ENCODE measurements at places on chromosomes 6 and 20.

DNA sequence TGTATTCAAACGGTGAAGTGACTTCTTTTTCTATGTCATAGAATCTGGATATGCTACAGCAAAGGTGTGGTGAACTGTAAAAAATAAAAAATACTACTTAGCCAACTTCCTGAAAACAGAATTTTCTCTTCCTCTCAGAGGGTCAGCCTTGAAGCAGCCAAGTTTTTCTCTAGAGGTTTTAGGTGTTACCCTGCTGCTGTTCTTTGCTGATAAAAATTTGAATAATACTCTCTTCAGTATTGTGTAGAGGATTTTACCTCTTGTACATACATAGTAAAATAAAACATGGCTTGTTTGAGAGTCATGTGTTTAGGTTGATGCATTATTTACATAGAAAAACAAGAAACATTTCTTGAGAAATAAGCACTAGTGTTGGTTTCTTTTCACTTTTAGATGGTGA is 458.4 kb downstream of the TBC1D32 start:
- no peak for DNase-seq

DNA sequence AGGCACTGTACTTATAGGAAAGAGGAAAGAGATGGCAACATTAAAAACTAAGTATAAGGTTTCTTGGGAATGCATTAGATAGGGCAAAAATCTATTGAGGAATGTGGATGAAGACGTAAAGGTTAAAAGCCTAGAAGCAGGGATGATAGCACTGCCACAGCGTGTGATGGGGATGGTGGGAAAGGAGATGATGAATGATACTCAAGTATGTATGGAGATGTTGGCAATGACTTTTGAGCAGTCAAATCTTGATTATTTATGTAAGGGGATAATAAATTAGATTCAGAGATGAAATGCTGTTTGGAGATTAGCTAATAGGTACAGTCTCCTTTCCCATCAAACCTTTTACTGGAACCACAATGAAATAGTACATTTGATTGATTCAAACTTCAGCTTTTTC is 432.8 kb downstream of the GRIK2 start:
- peak; percentile 44 for DNase-seq

- DNase-seq = no peak
These were observed 521.0 kb upstream of the ARID1B start for GRCh38 chr6:156256161-156256560.

DNA sequence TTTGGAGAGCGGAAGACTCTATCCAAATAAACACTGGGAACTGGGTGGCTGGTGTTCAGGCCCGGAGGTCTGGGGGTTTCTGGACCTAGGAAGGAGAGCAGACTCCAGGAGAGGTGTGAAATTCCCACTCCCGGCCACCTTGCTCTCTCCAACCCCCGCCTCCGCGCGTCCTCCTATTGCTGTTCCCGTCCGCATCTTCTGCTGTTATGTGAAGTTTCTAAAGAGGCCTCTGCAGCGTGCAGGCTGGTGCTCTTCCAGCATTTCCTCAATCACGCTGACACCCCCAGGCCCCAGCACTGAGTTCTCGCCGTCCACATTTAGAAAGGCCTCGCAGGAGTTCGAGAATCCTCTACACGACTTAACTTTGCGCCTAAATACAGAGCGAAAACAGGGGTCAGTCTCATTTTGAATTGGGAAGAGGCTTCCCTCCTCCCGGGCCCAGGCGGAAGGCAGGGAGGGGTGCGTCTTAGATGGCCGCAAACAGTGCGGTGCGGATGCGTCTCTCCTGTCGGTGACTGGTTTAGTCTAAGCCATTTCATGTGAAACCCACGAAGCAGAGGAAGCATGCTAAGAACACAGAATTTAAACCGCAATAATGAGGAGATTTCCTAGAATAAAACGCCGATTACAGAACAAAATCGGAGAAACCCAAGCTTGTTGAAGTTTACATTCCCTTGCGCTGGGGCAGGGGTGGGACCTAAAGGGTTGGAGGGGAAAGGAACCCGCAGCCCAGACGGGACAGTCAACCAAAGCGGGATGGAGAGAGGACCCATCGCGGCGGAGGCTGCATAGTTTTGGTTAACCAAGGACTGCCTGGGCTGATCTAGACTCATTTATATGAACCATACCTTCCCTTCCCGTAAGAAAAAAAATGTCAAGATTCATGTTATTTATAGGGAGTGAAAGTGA is 4.0 kb upstream of the FOXF2 start:
- DNase-seq = peak; percentile 31

DNA sequence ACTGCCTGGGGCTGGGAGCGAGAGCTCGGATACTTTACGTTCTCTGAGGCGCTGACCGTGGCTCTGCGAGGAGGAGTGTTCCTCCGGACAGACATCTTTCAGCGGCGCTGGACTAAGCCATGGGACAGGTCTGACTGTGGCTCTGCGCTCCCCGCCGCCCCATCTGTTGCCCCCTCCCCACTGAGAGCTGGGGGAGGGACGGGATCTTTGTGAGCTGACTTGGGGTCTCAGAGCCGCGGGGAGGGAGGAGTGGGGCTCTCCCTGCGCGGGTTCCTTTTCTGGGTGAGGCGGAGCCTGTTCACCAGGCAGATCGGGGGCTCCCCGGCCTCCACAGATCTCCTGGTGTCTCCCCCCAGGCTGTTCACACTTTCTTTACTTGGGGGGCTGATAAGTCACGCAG is 11.3 kb upstream of the GATA5 start:
- no peak for DNase-seq

DNA sequence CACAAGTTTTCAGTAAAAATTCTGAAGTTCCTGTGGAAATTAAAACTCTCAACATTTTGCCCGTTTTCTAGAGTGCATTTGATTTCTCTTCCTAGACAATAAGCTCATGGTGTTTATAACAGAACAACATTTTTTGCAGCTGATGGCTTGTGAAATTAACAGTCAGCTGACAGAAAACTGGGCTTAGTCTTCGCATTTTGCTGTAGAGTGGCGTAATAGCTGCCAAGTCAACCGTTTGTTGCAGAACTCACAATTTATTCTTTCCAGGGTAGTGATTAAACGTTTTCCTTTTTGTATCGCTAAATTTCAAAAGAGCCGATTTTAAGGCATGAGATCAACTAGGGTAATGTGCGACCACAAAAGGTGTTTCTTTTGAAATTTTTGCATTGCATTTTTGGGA is 1.4 kb downstream of the SPO11 start:
- DNase-seq = no peak

- DNase-seq = no peak
These were observed 67.9 kb downstream of the STK35 start for GRCh38 chr20:2169456-2170088.

GRCh38 chr6:71309656-71310055 is 21.0 kb downstream of the OGFRL1 start:
- no peak for DNase-seq

DNA sequence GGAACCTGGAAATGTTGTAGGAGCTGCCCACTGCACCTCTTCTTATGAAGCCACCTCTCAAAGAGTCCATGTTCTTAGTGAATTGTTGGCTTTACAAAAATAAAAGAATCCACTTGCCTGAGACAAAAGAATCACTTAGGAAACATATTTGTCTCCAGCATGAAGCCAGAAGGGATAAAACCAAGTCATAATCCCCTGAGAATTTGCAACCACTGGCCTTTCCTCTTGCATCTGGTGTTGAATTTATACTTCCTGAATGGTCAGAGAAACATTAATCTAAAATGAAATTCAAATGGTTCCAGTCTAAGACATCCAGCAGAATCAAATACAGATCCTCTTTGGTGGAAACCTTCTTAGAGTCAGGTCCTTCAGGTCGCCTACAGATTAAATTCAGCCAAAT is 192.5 kb upstream of the ECI2 start:
- no peak for DNase-seq

GRCh38 chr20:41715526-41715925 is 97.3 kb upstream of the CHD6 start:
- no peak for DNase-seq

DNA sequence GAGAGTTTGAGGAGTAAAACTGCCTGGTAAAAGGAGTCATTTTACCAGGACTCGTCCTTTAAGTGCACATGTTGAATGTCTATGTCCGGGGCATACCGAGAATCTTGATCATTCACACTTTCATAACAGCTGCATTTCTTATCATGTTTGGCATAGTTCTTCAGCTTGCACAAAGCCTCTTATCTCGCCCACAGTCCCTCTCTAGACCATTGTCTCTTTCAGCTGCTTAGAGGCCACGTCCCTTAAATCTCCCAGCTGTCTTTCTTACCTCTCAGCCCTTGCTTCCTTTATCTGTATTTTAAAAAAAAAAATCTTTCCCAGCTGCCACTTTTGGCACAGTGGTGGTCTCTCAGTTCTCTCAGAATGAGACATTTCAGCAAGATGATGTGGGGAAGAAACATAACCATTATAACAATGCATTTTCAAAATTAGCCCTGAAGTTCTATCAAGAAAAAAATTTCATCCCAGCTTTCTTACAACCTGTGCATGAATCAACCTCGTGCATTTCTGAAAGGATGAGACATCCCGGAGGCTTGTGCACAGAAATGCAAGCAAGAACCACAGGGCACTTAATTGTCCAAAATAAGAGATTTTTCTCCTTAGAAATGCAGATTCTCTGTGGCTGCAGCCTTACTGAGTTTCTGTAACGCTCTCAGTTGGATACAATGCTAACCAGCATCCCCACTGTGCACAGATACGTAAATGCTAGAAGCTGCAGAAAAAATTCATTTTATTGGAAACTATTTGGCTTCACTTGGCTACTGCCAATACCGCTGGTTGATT is 24.2 kb downstream of the RBM24 start:
- DNase-seq = peak; percentile 24

- no peak for DNase-seq
These were observed 34.2 kb upstream of the GSTA4 start for GRCh38 chr6:53029257-53029656.

DNA sequence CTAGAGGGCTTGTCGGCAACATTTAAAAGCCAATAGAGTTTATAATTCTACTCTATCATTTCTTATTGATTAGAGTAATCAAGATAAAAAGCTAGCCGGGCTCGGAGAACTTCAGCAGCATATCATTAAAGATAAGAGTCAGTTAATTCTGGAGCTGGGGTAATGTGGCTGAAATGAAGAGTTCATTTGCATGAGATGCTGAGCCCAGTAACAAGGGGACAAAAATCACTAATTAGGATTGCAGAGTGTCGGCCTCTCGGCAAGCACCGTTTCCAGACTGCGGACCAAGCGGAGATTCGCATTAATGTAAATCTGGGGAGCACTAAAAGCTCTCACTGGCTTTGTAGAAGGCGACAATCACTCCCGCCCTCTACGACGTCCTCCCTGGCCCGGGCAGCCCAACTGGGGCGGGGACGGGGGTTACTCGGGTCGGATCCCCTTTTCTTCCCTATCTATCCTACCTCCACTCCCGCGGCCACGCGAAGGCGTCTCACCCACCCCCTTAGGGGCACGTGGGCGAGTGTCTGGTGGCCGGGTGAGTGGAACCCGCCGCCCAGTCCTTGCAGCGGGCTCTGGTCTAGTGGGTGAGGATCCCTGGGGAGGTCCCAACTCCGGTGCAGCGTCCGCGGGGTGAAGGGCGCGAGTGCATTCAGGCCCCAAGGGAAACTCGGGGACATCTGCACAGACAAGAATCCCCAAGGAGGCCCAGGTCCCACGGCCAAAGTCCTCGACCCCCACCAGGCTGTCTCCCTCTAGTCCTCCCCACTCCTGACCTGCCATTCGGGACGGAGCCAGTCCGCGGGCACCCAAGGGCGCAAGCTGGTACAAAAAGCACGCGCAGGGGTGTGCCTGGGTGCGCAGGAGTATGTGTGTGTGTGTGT is 42.2 kb upstream of the OSTM1 start:
- DNase-seq = no peak

GRCh38 chr6:17957904-17958620 is 29.4 kb downstream of the KIF13A start:
- no peak for DNase-seq
